Ascending aorta (tissue), 2 donors: ENCODE measurements at places on chromosomes 13 and 19.

GRCh38 chr13:99830931-99831330, 140.6 kb downstream of the ZIC5 start:
- H3K36me3 ChIP-seq: no peaks in the 10 kb centered on the region
- H3K27me3 ChIP-seq: no peaks in the 10 kb centered on the region

DNA sequence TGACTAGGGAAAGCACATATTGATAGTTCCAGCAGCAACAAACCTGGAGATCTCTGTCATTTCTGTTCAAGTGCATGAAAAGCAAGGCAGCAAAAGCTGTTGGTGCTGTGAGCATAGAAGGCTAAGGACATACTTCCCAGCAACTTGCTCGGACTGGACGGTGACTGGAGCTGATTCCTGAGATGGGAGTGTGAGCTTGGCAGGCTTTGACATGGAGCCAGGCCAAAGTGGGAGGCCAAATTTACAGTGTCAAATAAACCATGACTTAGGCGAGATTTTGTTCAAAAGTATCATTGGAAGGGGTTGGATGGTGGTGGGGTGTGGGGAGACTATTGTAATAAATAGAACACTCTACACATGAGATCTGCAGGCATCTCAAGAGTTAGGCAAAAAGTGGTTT, 5.9 kb upstream of the ARGLU1 start:
- no peaks in the 10 kb centered on the region for H3K4me1 ChIP-seq
- no peaks in the 10 kb centered on the region for H3K36me3 ChIP-seq
- no peak overlapping the region for H3K27ac ChIP-seq
- DNase-seq: peak; percentile 73

GRCh38 chr13:25874064-25874737, 177.6 kb downstream of the SHISA2 start:
- H3K36me3 ChIP-seq: no peaks in the 10 kb centered on the region
- H3K27me3 ChIP-seq: no peaks in the 10 kb centered on the region
- no peaks in the 10 kb centered on the region for H3K4me1 ChIP-seq
- DNase-seq: no peak

DNA sequence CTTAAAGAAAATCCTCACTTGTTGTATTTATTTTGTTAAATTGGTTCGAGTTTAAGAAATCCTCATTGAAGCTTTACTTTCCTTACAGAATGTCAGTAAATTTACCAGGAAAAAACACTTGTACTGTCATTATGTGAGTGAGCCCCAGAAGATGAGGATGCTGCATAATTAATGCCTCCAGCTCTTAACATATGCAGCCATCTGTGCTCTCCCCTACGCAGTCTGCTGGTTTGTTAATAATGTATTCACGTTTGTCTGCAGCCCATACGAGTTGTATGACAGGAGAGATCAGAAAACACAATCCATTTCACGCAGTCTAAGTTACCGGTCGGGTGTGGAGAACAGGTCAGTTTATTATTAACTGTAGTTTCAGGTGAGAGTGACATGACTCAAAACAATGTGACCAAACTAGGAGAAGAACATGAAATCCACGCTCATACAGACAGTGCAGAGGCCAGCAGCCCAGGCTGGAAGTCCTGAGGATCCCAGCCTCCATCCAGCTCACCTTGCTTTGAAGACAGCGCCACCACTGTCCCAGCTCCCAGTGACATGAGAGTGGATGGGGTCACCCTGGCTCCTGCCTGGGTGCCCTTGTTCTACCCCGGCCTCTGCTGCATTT, 19.8 kb upstream of the ATP11A start:
- no peaks in the 10 kb centered on the region for H3K27me3 ChIP-seq
- H3K27ac ChIP-seq: no peak overlapping the region
- no peaks in the 10 kb centered on the region for H3K4me1 ChIP-seq
- no peaks in the 10 kb centered on the region for H3K36me3 ChIP-seq

GRCh38 chr13:89900104-89900765, 1447.3 kb upstream of the MIR17HG start:
- DNase-seq: no peak
- H3K4me3 ChIP-seq: no peak overlapping the region
- no peak overlapping the region for H3K27ac ChIP-seq
- no peaks in the 10 kb centered on the region for H3K27me3 ChIP-seq
- no peaks in the 10 kb centered on the region for H3K4me1 ChIP-seq

- no peak overlapping the region for H3K4me3 ChIP-seq
- H3K36me3 ChIP-seq: no peaks in the 10 kb centered on the region
- no peaks in the 10 kb centered on the region for H3K27me3 ChIP-seq
- DNase-seq: no peak
These were observed 4.3 kb upstream of the LRFN3 start for GRCh38 chr19:35931874-35932202.
